ENCODE measurements at places on chromosomes 12 and 14.
A peak's percentile ranks its signal among the peaks of the same experiment; 100 is the strongest.

DNA sequence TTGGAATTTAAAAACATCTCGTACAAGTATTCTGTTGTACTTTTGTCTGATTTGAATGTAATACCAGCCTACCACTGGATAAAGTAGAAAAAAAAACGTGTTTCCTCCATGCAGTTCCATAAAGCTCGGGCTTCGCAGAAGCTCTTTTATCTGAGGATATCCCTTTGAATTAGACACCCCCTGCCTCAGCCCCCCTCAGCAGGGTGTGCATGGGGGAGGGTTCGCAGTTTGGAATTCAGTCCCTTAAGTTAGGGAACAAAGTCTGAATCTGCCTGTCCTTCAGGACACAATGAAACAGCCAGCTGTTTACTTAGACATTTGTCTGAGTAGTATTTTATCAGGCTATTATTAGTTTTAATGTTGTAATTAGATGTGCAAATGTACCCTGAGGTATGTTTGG lies 234.0 kb upstream of the CAND1 start:
- DNase-seq, result no peak

- DNase-seq, result no peak
Measured at GRCh38 chr12:3802721-3803120, 49.8 kb upstream of the CRACR2A start.

DNA sequence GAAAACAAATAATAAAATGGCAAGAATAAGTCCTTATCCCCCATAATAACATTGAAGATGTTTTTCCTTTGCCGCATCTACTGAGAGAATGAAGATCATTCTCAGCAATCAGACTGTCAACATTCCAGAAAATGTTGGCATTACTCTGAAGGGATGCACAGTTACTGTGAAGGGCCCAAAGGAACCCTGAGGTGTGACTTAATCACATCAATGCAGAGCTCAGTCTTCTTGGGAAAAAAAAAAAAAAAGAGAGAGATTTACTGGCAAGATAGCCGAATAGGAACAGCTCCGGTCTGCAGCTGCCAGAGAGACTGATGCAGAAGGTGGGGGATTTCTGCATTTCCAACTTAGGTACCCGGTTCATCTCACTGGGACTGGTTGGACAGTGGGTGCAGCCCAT lies 41.3 kb upstream of the OR6J1 start:
- DNase-seq, result no peak

DNA sequence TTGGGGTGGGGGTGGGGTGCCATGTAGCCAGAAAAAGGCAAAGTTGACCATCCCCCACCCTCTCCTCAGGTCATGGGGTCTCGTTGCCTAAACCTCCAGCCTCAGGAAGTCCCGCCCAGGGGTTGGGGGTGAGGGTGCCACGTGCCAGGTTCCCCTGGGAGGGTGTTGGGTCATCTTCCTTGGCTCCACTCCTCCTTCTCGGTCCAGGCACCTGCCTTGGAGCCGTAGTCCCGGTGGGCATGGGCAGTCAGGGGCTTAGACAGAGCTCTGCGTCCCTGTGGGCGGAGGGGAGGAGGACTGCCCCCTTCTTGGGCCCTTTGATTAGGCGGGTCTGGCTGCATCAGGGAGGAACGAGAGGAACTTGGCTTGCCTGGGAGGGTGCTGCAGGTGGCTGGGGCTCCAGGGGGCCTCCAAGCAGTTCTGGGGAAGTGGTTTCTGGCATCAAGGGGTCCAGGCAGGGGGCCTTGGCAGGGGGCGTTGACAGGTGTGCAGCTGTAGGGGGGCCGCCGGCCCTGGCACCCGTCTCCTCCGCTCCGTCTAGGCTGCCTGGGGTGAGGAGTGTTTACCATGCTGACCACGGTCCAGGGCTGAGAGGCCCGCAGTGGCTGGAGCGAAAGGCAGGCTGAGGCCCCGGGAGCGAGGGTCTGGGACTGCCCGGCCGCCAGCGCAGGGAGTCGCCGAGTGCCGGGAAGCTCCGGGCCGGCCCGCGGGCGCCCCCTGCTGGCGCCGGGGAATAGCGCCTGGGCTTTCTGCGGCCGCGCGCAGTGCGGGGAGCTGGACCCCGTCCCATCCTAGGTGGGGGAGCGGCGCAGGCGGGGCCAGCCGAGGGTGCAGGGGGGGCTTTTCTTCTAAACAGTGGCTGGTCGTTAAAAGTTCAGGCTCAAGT lies 7.9 kb downstream of the SETD1B start:
- DNase-seq, result peak; percentile 65

DNA sequence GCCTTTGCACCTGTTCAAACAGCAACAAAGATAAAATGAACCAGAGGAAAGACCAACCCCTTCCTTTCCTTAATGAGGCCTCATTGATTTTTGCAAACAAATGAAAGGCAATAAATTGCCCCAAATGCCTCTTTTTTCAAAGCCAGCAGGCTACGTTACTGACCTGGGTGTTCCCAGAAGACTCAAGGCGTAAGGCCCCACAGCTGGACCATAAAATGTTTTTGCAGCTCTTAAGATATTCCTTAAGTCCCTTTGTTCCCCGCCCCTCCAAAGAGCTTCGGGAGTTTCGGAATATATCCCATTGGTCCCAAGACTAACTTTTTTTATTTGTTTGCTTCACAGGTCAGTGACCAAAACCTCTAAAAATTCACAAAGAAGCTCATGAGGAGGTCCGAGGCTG lies 462.9 kb upstream of the PRICKLE1 start:
- no peak for DNase-seq

- DNase-seq, result no peak
Measured at GRCh38 chr14:89926694-89927093, 27.8 kb downstream of the EFCAB11 start.

DNA sequence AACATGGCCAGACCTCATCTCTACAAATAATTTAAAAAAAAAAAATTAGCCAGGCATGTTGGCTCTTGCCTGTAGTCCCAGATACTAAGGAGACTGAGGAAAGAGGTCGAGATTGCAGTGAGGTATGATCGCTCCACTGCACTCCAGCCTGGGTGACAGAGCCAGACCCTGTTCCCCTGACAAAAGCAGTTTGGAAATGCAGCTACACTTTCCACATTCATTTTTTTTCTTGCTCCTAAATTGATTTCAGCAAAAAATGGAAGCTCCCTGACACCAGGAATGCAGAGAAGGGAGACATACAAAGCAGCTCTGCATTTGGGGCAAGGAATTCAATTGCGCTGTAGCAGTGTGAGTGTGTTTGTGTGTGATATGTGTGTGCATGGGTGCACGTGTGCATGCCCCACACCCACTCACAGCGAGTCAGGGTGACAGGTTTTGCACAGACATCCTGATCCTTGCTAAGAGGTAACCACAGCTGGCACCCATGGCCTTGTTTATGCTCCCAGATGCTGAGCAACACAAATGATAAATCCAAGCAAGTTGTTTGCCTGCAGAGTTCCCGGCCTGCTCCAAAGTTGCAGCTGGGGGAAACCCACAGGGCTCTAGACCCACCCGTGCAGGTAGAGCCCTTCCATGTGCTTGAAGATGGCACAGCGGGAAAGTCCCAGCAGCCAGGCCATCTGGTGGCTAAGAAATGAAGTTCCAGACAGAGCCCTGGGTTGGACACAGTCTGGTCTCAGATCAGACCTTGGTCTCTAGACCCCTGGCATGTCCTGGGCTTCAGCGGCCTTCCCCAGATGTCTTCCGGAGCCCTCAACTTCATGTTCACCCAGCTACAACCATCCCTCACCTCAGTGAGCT lies 25.9 kb upstream of the BDKRB2 start:
- no peak for DNase-seq

DNA sequence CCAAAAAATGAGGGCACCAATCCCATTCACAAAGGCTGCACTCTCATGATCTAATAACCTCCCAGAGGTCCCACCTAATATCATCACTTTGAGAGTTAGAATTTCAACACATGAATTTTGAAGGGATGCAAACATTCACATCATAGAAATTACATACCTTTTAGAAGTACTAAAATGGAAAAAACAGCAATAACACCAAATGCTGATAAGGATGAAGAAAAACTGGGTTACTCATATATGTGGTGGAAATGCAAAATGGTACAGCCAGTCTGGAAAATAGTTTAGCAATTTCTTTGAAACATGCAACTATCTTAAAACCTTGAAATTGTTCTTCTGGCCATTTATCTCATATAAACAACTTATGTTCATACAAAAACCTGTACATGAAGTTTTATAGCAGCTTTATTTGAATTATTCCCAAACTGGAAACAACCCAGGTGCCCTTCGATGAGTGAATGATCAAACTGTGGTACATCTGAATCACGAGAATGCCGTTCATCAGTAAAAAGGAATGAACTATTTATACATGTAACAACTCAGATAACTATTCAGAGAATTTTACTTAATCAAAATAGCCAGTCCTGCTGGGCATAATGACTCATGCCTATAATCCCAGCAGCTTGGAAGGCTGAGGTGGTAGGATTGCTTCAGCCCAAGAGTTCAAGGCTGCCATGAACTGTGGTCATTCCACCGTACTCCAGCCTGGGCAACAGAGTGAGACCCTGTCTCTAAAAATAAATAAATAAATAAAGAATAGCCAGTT lies 109.4 kb upstream of the SSTR1 start:
- DNase-seq, result no peak

DNA sequence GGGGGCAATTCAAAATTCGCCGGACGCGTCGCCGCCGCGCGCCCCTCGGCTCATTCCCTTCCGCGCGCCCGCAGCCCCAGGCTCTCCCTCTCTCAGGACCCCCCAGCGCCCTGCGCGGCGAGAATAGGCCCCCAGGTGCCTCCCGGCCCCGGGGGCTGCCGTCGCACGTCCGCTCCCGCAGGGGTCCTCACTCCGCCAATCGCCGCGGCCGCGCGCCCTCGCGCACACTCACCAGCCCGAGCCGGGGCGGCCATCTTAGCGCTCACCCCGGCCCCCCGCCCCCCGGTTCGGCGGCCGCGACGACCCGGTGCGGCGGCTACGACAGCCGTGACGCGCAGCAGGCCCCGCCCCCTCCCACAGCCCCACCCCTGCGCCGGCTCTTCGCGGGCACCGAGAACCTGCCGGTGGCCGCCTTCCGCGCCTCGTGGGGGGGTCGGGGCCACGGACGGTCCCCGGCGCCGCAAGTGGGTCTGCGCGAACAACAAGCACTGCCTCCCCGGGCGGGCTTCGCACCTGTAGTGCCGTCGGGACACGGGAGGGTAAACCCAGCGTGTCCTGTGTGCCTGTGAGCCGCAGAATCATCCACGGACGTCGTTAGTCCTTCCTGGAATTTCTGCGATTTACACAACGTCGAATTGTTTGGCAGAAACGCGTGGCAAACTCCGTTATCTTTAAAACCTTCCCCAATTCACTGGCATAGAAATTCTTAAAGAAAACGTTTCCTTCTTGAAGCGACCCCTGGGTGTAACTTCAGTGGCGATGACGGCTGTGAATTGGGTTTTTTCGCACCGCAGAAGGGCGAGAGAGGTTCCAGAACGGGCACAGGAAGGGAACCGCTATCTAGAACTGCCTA lies 2.5 kb downstream of the USP44 start:
- peak; percentile 50 for DNase-seq

DNA sequence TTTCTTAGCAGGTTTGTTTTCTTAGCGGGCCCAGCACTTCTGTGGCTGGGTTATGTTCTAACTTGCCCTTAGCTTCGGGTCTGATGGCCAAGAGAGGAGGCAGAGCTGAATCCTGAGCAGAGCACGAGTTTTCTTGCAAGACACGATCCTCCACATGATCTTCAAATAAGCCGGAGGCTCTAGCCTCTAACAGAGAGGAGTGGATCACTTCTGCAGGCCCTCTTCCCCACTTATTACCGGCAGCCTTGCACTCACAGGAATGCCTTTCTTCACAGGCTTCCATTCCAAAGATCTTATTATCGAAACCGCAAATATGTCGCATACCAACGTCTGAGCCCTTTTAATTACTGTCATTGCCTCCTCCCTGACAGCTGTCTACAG lies 79.5 kb downstream of the SINHCAF start:
- no peak for DNase-seq

DNA sequence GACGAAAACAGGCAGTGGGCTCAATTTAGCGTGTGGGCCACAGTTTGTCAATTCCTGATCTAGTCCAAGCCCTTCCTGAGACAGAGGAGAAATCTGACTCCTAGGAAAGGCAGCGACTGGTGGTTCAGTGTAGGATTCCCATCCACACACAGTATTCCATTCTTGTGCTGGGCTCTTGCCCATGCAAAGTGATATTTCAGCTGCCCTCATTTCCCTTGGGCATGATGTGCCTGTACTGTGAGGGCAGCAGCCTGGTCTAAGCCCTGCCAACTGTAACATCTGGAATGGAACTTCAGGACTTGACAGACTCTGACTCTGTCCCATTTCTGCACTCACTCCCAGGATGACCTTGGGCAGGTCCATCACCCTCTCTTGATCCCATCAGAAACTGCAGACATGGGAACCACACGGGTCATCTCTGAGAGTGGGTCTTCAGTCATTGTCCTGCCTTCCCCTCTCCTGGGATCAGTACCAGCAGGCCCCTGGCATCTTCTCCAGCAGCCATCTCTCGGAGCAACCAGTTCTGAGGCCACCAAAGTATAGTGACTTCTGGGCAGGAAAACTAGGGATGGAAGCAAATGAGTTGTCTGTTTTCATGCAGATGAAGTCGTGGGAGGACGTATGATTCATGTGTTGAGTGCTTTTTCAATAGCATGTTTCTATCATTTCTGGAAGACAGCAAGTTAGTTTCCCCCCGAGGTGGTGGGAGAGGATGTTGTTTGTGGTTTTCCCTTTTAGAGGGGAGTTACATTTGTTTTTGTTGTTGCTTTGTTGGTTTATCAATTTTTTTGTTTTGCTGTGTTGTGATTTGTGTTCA lies 54.2 kb upstream of the BCL2L14 start:
- peak; percentile 23 for DNase-seq

- DNase-seq, result no peak
Measured at GRCh38 chr14:63893701-63894458, 41.1 kb downstream of the SYNE2 start.
